Activated CD4-positive, CD25-positive, alpha-beta regulatory T cell treated with anti-CD3 and anti-CD28 coated beads, Interleukin-2, amount 50 U/mL, for 72 hours (primary cell): ENCODE measurements at places on chromosomes 2 and 18.

- no peak for DNase-seq
Measured at GRCh38 chr2:119227346-119227745, 3.7 kb downstream of the STEAP3 start.

DNA sequence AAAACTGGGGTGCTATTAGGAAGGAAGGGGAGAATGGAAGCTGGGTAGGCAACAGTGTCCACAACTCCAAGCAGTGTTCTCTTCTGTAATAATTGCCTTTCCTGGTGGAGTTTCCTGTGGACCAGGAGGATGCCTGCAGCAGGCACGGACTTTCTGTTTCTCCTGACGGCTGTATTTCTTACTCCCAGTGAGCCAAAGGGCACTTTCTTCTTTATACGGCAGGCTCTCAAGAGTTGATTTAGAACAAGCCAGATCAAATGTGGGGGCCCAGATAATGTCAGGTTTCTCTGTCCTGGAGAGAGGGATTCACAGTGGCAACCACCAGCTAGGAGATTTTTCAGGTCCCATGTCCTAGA lies 13.0 kb upstream of the PROC start:
- DNase-seq = no peak

- no peak for DNase-seq
Measured at GRCh38 chr2:210655229-210655975, 99.0 kb downstream of the CPS1 start.

- no peak for DNase-seq
Measured at GRCh38 chr2:28135324-28135723, 244.8 kb downstream of the BABAM2 start.

DNA sequence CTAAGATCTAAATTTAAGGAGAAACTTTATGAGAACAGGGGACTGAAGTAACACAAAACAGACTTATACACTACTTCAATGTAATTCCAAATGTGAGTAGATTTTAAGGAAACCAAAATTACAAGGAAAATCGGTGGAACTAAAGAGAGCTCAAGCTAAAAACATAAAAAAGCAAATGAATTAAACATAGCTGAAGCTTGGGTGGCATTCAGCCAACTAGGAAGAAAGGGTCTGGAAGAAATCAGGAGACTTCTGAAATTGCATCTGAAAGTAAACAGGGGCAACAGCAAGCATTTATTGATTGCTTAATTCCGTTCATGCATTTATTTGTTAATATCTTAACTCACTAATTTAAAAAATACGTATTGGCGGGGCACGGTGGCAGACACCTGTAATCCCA lies 727.3 kb upstream of the PKDCC start:
- DNase-seq = no peak

DNA sequence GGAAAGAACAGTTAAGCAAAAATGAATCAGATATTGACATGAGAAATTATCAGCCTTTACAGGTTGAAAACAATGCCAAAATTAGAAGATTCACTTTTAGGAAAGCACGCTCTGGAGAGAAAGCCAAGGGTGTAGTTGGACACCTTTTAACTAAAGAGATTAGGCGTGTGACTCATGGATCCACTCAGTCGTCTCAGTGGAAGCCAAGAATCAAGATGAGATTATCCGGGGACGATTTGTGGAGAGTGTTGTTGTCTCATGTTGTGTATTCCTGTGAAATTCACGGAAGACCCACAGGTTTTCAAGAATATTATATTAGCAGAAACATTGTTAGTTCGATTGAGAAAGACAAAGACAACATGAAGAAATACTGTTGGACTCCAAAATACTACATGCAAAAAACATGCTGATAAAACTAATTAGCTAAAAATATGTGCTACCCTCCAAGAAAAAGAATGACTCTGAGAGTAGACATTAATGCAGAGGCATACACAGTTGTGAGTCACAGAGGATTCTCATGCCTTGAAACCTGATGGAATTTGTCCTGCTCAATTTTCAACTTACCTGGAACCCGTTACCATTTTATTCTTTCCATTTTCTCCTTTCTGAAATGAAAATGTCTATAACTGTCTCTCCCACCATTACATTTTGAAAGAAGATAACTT lies 192.1 kb upstream of the RND3 start:
- no peak for DNase-seq

DNA sequence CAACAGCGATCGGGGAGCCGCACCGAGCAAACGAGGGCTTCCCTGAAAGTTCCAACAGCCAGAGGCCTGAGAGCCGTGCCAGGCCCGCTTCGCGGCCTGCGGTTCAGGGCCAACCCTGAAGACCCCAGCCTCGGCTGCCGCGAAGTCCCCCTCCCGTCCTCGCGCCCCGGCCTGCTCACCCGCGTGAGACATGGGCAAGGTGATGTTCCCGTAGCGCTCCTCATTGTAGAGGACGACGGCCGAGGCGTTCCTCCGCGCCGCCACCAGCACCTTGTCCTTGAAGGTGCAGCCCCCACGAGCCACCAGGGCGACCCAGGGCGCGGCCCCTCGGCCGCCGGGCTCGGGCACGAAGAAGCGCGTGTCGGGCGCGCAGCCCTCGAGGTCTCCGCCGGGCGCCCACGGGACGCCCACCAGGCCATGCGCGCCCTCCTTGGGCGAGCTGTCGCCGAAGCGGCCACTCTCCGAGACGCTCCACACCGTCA lies 510 bp downstream of the RNF149 start:
- no peak for DNase-seq
